ENCODE measurements at places on chromosomes 7 and 10.

DNA sequence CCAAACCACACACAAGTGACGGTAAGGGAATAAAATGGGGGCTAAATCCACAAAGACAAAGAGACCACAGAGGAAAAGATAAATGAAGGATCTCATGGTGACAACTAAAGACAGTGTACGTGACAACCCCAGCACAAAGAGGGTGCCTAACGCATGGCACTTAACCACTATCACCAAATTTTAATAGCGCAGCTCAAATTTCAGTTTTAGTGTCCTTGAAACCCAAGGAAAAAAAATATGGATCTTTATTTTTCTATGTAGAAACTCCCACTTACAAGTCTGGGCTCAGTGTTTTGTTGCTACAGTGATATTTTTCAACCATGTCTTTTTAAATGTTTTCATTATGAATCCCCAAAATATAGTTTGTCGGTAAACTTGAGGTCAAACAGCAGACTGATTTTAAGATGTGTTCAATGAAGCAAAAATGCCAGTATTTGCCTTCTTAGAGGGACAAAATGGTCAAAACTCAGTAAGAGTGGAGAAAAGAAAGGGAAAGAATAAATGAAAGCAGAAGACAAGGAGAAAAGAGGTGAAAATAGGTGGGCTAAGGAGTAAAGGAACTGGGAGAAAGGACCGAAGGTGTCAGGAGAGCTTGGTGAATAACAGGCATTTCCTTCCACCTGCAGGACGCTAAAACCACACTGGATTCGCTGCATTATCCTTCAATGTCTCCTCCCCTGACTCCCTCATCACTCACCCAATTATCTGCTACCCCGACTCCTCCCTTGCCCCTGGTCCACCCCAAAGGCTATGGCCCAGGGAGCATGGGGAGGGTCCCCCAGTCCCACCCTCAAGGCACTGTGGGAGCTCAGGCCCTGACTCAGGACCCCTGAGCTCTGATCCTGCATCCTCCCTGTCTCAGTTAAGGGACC lies 3.5 kb downstream of the ASB13 start:
- no peak for DNase-seq

DNA sequence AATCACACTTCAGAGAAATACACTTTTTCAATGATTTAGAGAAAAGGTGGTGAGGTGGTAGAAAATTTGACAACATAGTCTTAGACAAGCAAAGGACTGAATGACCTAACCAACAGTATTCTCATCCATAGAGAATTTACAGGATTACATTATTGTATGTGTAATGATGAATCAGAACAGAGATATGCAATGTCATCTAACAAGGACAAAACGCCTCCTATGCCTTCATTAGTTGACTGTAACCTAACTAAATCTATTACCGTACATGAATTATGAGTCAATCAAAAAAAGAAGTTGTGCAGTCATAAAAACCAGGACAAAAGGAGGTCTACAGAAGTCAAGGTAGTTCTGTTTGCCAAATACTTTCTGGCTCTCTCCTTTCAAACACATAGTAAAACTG lies 66.5 kb downstream of the RAB11FIP2 start:
- DNase-seq = no peak

GRCh38 chr7:150850273-150850672 lies 2.0 kb upstream of the AOC1 start:
- no peak for DNase-seq

GRCh38 chr7:146117576-146117975 lies 975 bp downstream of the CNTNAP2 start:
- no peak for DNase-seq

GRCh38 chr7:108094933-108095710 lies 35.0 kb downstream of the LAMB4 start:
- no peak for DNase-seq

DNA sequence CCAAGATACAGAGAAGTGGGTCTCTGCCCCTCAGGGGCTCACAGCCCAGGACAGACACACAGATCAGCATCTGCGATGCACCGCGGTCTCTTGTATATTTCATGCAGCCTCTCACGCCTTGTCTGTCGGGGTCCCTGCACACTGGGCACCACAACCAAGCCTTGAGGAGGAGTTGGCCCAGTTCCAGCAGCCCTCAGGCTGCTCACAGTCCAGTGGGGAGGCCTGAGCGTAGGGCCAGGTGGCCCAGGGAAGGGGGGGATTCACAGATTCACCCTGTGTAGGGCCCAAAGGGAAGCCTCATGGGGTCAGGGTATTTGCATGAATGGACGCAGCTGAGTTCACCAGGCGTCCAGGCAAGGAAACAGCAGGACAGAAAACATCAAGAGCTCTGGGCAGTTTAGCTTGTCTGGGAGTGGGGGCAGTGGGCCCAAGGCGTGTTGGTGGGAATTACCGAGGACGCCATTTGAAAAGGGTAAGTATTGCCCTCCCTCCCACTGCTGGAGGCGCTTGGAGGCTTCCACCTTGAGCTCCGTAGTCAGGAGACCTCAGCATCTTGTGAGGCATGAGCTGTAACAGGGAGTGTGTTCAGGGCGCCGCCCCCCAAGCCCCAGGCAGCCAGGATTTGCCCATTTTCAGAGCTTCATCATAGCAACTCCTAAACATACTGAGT lies 129.1 kb upstream of the CHST15 start:
- no peak for DNase-seq

DNA sequence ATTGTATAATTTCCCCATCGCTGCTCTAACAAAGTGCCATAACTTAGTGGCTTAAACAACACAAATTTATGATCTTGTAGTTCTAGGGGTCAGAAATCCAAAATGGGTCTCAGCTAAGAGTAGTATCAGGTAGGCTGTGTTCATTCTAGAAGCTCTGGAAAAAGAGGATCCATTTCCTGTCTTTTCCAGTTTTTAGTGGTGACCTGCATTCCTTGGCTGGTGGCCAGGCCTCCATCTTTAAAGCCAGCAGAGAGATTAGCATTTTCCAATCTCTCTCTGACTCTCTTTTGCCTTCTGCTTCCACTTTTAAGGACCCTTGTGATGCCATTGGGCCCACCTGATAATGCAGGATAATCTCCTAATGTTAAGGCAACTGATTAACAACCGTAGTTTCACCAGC lies 41.0 kb upstream of the C10orf120 start:
- no peak for DNase-seq

GRCh38 chr10:52322936-52323335 lies 8.9 kb downstream of the DKK1 start:
- no peak for DNase-seq

DNA sequence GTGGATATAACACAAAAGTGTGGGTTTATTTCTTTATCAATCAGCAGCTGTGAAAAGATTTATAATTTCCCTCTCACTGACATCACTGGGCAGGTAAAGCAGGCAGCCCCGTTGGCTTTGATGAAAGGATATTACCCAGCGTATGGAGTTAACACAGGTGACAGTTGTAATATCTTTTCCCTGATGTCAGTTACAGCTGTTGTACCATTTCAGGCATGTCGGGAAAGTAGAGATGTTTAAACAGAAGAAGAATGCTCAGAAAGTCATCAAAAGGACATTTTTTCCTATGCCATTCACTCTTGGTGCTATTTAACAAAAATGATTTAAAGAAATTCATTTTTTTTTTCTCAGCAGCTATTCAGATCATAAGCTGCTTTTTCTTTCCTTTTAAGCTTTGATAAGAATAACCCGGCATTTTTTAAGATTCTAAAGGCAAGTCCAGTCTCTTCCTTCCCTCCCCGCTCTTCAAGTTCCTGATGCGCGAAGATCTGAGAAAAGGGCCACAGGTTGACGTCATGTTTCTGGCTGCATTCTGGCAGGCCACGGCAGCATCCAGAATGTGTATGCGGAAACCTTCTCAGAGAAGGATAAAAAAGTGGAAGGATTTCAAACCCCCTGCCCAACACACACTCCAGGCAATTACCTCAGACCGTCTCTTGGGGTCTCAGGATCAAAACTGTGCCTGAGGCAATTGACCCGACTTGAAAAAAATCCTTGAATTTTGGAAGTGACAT lies 32.5 kb upstream of the ADAM12 start:
- DNase-seq = no peak

GRCh38 chr7:25359471-25360059 lies 131.3 kb upstream of the NPVF start:
- no peak for DNase-seq

DNA sequence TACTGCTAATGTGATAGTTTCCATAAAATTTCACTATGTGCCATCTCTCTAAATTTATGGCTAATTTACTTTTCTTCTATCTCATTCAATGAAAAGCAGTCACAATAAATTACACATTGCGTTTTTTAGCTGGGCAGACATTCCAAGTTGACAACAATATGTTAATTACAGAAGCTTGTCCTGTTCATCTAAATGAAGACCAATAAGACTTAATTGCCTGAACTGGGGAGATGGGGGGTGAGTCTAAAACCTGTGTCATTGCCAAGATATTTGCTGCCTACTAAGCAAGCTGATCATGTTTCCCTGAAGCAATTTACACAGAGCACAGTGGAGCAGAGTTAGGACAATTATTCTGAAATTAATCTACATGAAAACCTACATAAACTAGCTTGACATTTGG lies 89.3 kb upstream of the ADRB1 start:
- DNase-seq = no peak

DNA sequence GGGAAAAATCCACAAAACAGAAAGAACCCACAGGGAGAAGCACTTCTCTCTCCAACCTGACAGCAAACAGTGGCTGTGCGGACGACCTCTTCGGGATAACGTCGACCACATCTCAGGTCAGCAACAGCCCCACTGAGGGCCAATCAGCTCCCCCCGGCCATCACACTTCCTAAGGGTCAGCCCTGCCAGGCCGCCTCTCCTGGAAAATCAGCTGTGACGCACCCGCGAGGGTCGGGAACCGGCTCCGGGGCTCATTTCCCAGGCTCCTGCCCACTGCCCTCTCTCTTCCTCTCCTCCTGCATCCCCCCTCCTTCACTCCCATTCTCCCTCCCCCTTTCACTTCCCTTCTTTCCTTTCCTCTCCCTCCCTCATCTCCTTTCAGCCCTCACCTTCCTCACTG lies 118.3 kb downstream of the DIP2C start:
- no peak for DNase-seq

DNA sequence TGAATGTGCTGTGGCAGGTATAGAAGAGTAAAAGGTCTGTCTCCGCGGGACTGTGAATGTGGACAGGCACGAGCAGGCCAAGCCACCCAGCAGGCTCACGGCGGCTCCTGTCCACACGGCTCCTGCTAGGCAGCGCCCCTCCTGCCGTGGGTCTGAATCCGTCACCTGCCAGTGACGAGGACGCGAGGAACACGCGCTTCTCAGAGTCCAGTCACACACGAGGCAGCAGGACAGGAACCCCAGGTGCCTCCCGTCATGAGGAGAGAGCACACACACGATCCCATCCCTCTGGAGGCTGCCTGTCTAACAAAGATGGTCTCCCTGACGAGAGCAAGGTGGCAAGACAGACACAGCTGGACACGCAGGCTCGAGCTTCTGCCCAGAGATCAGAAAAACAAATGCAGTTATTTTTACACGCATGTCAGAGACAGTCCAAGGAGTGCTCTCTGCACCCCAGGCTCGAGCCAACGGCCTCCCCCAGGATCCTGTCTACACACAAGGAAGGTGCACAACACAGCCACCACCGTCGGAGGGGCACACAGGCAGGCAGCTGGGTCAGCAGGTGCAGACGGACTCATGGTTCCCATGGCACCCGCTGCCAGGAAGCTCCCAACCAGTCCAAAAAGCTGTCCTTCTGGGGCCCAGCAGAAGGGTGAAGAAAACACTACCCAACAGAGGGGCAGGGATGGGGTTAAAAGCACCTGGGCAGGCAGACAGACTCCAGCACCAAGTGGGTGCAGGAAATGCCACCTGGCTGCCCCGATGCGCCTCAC lies 103.2 kb downstream of the MAD1L1 start:
- DNase-seq = no peak

DNA sequence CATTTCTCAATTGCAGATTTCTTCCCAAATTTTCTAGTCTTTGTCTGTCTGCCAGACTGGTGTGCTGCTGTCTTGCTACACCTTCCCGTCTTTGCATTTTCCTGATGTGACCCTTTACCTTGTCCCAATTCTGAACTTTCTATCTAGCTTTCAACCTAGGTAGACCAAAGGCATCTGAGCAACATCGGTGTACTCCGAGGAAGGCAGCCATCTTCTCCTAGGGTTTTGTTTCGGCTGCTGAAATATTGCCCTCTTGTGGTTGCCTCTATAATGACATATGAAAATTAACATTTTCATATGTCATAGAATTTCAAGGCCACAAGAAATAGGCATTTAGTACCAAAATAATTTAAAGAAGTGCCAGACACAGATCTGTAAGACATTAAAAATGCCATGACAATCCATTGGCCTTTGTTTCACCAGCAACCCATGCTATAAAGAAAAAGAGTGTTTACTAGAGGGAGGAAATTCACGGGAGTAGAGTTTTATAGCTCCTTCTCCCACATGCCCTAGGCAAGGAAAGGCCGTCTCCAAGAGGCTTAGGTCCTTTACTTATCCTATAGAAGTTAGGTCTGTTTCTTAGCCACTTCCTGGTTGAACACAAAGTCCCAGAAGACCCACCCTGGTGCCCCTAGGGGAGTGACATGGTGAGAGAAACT lies 23.4 kb downstream of the OR9A2 start:
- DNase-seq = peak; percentile 48

DNA sequence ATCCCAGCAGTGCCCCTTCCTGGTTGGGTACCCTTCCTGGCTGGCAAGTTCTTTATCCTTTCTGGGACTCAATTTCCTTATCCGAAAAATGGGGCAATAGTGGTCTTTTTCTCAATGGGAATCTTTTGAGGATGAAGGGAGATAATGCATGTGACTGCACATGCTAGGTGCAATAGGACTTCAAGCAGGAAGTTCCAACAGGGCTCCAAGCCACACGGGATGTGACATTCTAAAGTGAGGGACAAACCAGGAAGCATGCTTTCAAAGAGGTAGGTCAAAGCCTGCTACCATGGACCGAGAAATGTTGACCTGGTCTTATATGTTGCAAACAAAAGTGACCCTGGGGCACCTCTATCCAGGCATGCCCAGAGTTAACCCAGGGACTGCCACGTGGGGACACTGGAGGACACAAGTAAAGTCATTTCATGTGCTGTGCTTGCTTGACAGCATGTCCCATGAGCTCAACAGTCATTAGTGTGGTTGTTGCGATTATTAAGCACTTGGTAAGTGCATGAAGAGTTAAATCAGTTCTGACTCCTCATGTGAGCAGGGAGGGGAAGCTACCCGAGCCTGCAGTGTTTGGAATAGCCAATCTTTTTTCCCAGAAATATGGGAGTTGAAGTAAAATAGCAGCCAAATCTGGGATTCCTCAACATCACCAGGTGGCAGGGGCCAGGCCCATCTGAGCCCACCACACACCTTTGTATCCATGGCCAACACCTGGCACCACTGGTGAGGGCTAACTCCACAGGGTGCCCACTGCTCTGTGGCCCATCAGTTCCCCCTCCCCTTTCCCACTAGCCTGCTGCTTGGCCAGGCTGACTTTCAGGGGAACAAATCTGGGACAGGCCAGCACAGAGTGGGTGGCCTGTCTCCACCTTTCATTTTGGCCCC lies 5.7 kb downstream of the ARHGAP22 start:
- DNase-seq = no peak

GRCh38 chr10:68105820-68106219 lies 3.5 kb upstream of the MYPN start:
- DNase-seq = no peak

DNA sequence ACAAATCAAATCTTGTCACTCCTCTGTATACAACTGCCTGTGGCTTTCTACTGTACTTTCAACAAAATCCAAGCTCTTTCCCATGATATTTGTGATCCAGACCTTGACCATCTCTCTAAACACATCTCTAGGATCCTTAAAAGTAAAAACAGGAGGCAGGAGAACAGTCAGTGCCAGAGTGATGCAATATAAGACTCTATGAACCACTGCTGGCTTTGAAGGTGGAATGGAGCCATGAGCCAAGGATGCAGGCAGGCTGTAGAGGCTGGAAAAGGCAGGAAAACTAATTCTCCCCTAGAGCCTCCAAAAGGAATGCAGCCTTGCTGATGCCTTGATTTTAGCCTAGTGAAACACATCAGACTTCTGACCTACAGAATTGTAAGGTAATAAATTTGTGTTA lies 45.5 kb upstream of the LRRN3 start:
- no peak for DNase-seq
